ENCODE measurements at places on chromosomes 12 and 14.

DNA sequence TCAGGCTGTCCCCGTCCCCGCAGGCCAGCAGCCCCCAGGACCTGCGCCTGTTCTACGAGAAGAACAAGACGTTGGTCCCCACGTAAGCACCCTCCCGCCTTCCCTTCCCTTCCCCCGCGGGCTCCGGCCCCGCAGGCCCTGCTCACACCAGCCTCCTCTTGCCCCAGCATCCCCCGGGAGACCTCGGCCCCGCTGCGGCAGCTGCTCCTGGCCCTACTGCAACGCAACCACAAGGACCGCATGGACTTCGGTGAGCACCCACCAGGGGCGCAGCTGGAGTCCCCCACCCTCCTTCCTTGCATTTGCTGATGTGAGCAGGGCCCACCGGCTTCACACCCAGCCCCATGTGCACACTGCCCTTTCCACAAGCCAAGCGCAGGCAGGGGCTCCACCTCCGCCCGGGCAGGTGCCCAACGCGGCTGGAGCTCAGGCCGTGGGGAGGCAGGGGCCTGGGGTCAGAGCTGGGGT is 15.4 kb downstream of the ULK1 start:
- DNase-seq, result no peak

- no peak for DNase-seq
Measured at GRCh38 chr12:95538656-95539055, 12.6 kb downstream of the USP44 start.

DNA sequence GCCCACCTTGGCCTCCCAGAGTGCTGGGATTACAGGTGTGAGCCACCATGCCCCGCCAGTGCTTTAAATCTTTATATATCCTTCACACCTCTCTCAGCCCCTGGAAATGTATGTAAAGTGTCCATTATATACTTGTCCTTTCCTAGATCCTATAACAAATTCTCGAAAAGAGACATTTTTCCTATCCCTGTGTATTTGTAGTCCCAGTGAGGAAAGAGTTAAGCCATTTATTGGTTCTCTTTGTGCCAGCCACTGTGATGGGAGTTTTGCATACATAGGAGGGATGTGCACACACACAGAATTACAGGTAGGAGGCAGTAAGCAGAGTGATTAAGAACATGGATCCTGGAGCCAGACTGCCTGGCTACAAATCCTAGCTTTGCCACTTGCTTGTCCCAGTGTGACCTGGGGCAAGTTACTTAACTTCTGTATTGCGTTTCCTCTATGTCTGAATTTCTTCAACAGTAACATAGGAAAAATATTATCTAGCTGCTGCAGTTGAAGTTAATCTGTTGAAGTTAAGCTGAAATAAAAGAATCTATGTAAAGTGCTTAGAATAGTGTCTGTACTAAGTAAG is 2.1 kb upstream of the RABGGTA start:
- DNase-seq, result no peak

- peak; percentile 13 for DNase-seq
Measured at GRCh38 chr14:91893669-91894068, 26.3 kb upstream of the TC2N start.

- DNase-seq, result no peak
Measured at GRCh38 chr14:22332686-22333421, 256.2 kb downstream of the DAD1 start.

DNA sequence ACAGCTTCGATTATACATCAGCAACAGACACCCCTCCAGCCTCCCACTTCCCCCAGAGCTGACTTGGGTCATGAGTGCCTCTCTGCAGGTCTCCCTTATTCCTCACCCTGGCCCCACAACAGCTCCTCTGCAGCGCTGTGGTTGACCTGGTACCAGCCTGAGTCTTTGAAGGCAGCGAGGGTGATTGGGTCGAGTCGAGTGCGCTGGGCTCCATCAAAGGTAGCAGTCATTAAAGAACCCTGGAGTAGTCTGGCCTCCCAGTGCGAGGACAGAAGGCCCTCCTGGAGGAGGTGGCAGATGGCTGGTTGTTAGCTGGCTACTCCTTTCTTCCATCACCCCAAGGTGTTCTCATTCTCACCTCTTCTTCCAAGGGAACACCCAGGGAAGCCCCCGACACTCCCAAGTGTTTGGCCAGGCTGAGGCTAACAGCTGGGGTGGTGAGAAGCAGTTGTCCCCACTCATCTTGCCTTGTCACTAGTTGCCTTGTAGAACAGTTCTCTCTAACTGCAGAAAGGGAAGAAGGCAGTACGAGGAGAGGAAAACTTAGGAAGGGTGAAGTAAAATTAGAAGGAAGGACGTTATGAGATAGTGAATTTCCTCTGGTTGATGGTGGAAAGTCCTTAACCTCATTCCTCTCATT is 2.7 kb downstream of the CIROP start:
- no peak for DNase-seq

Measured in CD4-positive, alpha-beta T cell treated with Interferon gamma for 1 hour (primary cell).